Left lung (tissue), 14 donors: ENCODE measurements at places on chromosomes 12 and 14. TPM values are rescaled to one million over a fixed set of nuclear protein-coding genes. Genes with fewer than 3 reads are reported as not detected.

DNA sequence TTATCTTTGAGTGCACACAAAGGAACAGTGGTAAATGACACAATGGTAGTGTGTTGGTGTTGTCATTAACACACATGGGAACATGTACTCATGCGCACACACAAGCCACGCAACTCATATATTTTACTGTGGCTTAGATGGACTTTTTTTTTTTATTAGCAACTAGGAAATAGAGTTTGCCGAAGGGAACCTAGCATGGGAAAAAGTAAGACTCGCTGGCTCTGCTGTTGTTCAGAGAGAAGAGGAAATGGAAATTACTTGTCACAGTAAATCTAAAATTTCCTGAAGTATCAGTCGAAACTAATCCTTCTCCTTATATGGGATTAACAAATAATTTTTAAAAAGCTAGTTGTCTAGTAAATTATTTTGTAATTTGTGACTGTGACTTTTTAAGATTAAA is 33.7 kb upstream of the IL22 start:
- H3K27me3 ChIP-seq: no peaks in the 10 kb centered on the region
- H3K4me3 ChIP-seq: no peak overlapping the region
- no peaks in the 10 kb centered on the region for H3K36me3 ChIP-seq

DNA sequence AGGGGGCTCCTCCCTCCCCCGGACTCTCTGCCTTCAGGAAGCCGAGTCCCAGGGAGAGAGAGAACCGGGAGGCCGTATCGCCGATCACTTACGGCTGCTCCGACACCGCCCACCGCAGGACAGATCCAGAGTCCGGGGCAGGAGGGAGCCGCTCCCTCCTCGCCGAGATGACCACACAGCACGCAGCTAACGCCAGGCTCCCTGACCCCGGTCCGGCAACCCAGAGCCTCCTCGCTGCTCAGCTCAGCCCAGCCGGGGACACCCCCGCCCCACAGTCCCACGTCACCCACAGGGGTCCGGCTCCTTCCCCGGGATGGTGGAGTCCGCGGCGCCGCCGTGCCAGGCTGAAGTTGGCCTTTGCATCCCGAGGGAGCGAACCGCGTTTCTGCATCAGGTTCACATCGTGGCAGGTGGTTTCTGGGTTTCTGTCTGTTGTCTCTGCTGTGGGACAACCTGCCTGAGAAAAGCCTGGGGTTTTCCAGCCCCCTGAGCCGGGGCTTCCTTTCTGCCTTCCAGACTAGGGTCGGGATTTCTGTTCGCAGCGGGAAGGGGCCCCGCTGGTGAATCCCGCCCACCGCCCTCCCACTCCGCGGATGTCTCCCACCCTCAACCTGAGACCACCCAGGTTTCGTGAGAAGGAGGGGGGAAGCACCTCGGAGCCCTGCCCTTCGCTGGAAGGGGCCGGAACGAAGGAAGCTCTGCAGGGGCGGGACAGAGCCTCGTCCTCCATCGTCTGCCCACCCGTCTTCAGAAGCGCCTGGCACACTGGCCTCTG is 61.2 kb downstream of the NOC4L start:
- no peak overlapping the region for H3K4me3 ChIP-seq
- DNase-seq: peak; percentile 21
- no peaks in the 10 kb centered on the region for H3K4me1 ChIP-seq
- no peak overlapping the region for H3K27ac ChIP-seq
- peaks cover 32% of the 10 kb centered on the region for H3K27me3 ChIP-seq

DNA sequence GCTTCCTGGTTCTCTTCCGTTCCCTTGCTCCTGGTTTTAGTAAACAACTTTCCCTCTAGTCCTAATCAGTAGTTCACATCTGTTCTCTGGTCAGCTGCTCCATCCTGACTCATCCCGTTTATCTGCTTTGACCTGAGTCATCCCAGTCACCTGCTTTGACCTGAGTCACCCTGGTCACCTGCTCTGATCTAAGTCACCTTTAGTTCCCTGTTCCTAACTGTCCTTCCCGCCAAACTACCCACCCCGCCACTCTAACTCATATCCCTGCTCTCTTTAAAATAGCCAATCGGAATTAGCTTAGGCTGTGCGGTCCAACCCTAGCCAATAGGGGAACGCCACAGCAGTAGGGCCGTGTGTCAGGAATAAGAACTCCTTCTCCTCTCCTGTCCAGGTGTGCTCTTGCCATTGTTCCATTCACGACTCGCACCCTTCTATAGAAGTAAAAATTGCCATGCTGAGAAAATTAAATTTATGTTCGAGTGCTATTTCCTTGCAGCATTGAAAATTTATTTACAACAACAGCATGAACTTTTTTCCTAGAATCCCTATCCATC is 3.1 kb upstream of the ANKRD33 start:
- no peaks in the 10 kb centered on the region for H3K36me3 ChIP-seq
- peak overlapping the region; percentile 64 for H3K27ac ChIP-seq
- H3K4me1 ChIP-seq: peaks cover 48% of the 10 kb centered on the region
- H3K27me3 ChIP-seq: no peaks in the 10 kb centered on the region

DNA sequence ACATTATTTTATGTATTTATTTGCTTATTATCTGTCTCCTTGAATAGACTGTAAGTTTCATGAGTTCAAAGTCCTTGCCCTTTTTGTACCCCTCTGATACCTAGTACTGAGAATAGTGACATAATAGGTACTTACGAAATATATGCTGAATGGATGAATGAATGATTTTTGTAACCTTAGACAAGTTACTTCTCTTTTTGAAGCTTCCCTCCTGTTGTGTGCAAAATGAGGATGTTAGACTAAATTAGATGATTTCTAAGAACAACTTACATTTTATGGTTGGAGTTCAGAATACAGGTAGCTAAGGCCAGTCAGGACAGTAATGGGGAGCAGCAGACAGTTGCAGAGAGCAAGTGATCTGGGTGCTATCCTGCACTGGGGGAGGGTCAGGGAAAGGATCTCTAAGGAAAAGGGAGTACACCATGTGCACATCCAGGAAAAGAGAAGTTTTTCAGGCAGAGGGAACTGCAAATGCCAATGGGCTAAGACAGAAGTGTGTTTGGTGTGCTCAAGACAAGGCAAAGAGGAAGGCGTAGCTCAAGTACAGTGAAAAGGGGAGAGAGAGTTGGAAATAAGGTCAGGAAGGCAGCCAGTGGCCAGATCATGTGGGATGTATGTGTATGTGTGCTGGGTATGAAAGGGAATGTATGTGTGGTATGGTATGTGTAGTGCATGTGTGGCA is 59.4 kb upstream of the AMIGO2 start:
- no peaks in the 10 kb centered on the region for H3K27me3 ChIP-seq
- H3K27ac ChIP-seq: peak overlapping the region; percentile 26
- no peaks in the 10 kb centered on the region for H3K36me3 ChIP-seq
- DNase-seq: no peak

DNA sequence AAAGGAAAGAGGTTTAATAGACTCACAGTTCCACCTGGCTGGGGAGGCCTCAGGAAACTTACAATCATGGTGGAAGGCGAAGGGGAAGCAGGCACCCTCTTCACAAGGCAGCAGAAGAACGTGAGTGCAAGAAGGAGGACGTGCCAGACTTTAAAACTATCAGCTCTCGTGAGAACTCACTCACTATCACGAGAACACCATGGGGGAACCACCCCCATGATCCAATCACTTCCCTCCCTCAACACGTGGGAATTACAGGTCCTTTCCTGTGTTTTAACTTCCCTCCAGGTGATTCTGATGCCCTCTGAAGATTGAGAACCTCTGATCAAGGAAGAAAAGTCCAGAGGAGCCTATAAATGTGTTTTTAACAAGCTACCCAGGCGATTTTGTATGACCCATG is 358.7 kb downstream of the MED13L start:
- no peak overlapping the region for H3K4me3 ChIP-seq
- no peak overlapping the region for H3K27ac ChIP-seq
- peaks cover 6% of the 10 kb centered on the region for H3K4me1 ChIP-seq

GRCh38 chr14:31508135-31508534 is 20.3 kb upstream of the GPR33 start:
- H3K27me3 ChIP-seq: no peaks in the 10 kb centered on the region
- no peaks in the 10 kb centered on the region for H3K36me3 ChIP-seq
- DNase-seq: no peak
- no peak overlapping the region for H3K27ac ChIP-seq
- H3K4me1 ChIP-seq: no peaks in the 10 kb centered on the region
- H3K4me3 ChIP-seq: no peak overlapping the region

DNA sequence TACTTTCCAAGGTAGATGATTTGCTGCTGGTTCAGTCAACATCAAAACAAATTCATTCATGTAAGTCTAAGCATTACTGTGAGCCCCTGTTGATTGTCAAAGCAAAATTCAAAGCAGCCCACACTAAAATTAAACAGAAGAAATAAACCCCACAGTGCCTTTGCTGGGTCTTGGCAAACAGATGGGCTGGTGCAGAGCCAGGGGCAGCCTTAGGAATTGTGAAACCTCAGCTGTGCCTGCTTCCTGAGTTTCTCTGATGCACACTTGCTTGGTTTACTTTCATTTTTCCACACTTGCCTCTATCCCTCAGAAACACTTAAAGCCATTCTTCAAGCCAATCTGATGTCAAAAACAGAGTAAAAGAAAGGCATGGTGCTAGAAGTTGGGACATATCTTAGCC is 6.6 kb upstream of the PLEKHG7 start:
- no peaks in the 10 kb centered on the region for H3K27me3 ChIP-seq
- no peaks in the 10 kb centered on the region for H3K4me1 ChIP-seq
- no peaks in the 10 kb centered on the region for H3K36me3 ChIP-seq

DNA sequence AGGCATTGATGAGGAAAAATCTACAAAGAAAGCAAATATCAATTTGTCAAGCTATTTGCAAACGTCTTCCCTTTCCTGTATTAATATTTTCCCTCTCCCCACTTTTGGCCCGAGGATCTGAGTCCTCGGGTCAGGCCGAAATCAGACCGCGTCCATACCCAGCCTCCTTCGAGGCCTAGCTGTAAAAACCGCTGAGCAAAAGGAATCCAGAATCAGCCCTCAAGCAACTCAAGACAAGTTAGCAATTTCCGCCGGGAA is 353 bp upstream of the MAPK1IP1L start:
- H3K27ac ChIP-seq: peak overlapping the region; percentile 97
- H3K4me3 ChIP-seq: peak overlapping the region; percentile 74
- peaks cover 45% of the 10 kb centered on the region for H3K4me1 ChIP-seq
- H3K36me3 ChIP-seq: peaks cover 19% of the 10 kb centered on the region

DNA sequence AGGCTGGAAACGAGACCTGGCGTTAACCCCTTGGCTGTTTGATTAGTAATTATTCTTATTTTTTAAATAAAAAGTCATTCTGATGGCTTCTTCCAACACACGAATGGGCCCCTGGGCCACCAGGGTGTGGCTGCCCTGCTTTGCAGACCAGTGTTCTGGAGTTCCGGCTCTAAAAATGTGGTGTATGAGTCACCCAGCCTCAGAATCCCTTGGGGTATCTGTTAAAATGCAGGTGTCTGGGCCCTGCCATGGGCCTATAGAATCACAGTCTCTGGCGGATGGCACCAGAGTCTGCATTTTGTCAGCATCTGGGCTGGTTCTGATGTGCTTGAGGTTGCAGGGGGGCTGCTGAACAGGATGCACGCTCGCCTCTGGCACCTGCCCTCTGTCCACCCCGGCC is 2.5 kb upstream of the PSMC1 start:
- peaks cover 32% of the 10 kb centered on the region for H3K27me3 ChIP-seq
- peaks cover 11% of the 10 kb centered on the region for H3K4me1 ChIP-seq
- H3K4me3 ChIP-seq: no peak overlapping the region
- H3K27ac ChIP-seq: no peak overlapping the region

DNA sequence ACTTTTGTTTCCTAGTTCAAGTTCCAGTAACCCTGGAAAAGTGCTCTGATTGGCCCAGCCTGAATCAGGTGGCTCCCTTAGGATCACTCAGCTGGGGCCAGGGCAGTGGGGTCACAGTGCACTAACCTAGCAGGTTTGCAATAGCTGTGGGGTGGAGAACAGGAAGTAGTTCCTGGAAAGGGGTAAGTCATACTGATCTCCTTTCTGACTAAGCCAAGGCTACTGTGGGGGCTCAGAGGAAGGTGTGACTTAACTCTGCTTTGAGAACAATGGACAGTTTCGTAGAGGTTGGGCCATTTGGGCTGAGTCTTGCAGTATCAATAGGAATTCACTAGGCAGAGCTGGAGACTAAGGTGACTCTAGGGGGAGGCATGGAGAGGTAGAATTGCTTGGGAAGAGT is 89.4 kb downstream of the KIF26A start:
- H3K27ac ChIP-seq: no peak overlapping the region
- H3K27me3 ChIP-seq: peaks cover 21% of the 10 kb centered on the region
- H3K4me3 ChIP-seq: no peak overlapping the region
- no peaks in the 10 kb centered on the region for H3K36me3 ChIP-seq
- no peak for DNase-seq

DNA sequence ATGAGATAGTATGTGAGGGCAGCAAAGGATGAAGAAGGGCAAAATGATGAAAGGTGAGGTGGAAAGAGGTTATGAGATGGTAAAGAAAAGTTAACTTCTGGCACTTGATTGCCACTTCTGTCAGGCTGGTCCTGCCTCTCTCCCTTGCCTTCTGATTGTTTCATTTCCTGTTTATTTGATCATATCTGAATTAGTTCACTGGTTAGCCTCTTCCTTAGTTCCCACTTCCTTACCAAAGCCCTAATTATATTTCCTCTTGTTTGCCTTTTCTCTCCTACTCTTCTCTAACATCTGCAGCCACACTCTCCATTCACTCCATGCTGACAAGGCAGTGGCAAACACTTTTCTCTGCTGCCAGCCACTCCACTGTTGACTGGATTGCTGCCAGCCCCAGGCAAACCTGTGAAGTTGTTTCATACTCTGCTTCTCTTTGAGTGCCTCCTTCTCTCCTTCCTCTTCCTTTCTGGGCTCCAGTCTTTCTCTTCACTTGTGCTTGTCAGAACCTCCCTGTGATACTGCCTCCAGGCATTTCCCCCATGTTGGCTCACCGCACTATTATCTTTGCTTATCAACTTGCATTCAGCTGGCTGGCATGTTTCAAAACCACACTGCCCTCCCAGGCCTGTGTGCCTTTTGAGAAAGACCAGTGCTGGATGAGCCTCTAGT is 8.1 kb downstream of the PNP start:
- no peak overlapping the region for H3K4me3 ChIP-seq
- peaks cover 71% of the 10 kb centered on the region for H3K36me3 ChIP-seq
- no peaks in the 10 kb centered on the region for H3K27me3 ChIP-seq
- no peak for DNase-seq
- peaks cover 15% of the 10 kb centered on the region for H3K4me1 ChIP-seq

GRCh38 chr14:92600318-92601053 is 86.9 kb downstream of the RIN3 start:
- H3K27me3 ChIP-seq: no peaks in the 10 kb centered on the region
- H3K27ac ChIP-seq: peak overlapping the region; percentile 60
- H3K4me1 ChIP-seq: no peaks in the 10 kb centered on the region
- no peaks in the 10 kb centered on the region for H3K36me3 ChIP-seq
- no peak overlapping the region for H3K4me3 ChIP-seq
- no peak for DNase-seq

The DBX2 gene
- polyA plus RNA-seq: not detected

The CCNK gene
- polyA plus RNA-seq: 44.9 TPM
